ENCODE measurements at places on chromosomes 2 and 18. TPM values are rescaled to one million over a fixed set of nuclear protein-coding genes. Genes with fewer than 3 reads are reported as not detected.

Gene SMAD7
- 19.5 TPM for total RNA-seq

Gene PLCL1
- total RNA-seq, result not detected

Gene RAB6C
- total RNA-seq, result not detected

Gene MTERF4
- total RNA-seq, result 24.5 TPM

Gene CFAP210
- 0.37 TPM for total RNA-seq

Gene GPR45
- total RNA-seq, result not detected

Gene ZNF892
- total RNA-seq, result 0.42 TPM

Gene HOXD12
- total RNA-seq, result not detected

Gene DCDC2C
- total RNA-seq, result 0.54 TPM

Gene NEU2
- total RNA-seq, result not detected

Gene UGT1A3
- 0.13 TPM for total RNA-seq

Gene ALKAL2
- total RNA-seq, result not detected

Gene CD226
- total RNA-seq, result not detected

Gene PECR
- 16.2 TPM for total RNA-seq

Gene ERLEC1
- 63.4 TPM for total RNA-seq

Gene AP1S3
- total RNA-seq, result 29.0 TPM

Gene LAMA3
- 38.4 TPM for total RNA-seq

Gene DYSF
- 0.56 TPM for total RNA-seq

Gene CCDC150
- total RNA-seq, result 2.8 TPM

Gene RIT2
- total RNA-seq, result not detected

Gene C18orf54
- total RNA-seq, result 2.9 TPM

Gene MGAT4A
- total RNA-seq, result 1.6 TPM
